ENCODE measurements at places on chromosomes 2 and 18. TPM values are rescaled to one million over a fixed set of nuclear protein-coding genes. Genes with fewer than 3 reads are reported as not detected.

DNA sequence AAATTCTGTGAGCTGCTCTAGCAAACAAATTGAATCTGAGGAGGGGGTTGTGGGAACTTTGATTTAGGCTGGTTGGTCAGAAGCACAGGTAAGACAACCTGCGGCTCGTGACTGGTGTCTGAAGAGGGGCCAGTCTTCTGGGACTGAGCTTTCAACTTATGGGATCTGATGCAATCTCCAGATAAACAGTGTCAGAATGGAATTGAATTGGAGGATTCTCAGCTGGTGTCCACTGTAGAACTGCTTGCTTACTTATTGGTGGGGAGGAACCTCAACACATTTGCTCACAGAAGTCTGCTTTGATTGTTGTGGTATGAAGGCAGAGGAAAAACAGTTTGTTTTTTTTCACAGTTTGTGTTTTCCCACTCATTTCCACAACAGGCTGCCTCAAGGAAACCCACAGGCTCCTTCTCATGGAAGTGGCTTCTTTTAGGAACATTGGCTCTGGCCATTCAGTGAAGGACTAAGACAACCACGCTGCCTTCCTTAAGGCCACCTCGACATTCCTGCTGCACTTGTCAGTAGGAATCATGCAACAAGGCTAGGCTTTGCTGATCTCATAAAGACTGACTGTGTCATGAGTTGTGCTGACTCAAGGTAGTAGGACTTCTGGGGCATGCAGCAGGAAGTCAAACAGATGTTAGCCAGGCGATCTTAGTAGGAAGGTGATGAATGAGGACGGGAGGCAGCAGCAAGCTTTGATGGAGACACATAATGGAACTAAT, 104.7 kb downstream of the TSN start:
- DNase-seq: no peak

BCL11A gene
- 5.0 TPM for total RNA-seq

DSG1 gene
- total RNA-seq: not detected

POTEJ gene
- total RNA-seq: not detected

CCDC74A gene
- 2.4 TPM for total RNA-seq

GRCh38 chr2:68968221-68968620, 6.2 kb upstream of the GKN1 start:
- DNase-seq: no peak

DNA sequence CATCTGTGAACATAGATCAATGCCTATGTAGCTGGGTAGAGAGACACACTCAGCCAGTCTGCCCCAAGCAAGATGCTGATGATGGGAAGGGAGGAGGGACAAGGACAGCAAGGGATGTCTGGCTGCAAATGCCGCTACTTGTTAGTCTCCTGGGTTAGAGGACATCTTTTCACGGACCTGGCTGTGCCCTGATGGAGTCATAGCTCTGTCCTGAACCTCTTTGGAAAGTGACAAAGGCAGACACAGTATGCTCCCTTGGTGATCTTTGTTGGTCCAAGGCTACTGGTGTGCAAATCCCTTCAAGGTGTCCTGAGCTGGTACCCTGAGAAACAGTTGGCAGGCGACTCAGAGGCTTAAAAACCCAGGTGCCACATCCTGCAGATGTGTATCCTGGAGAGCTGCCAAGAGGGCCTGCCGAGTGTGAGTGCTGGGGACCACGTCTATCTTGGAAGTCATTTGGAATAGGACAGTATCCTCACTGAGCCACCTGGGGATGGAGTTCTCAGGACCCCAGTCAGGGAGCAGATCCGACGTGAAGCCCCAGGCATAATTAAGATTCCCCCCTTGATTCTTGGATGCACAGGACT, 10.8 kb downstream of the FOSL2 start:
- DNase-seq: no peak

DNA sequence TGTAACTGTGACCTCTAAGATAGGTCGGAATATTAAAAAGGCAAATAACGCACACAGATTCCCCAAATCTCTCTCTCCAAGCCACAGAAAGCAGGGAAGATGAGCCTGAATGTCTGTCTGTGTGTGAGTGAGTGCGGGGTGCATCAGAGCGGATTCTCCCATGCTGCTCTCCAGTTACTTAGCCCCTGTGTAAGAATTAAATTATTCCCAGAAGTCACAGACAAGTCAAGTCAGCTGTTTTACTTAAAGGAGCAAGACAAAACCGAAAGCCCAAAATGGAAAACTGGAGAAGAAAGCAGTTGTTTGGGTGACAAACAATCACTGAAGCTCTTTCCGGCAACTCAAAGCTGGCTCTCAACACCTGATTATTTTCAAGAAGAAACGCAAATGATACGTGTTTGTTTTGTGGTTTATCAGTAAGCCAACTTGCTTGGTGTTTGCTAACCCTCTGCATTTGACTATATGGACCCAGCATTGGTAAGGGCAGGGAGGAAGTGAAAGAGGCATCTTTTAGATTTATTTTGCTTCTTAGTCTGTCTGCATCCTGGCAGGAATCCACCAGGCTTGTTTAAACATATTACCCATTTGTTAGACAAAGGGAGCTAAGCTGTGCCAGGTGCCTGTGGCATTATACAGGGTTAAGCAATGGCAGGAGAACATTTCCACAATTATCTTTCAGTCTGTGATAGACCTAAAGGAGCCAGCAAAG, 121.5 kb upstream of the CREB1 start:
- DNase-seq: no peak

GRCh38 chr2:105090091-105090490, 52.2 kb downstream of the MRPS9 start:
- no peak for DNase-seq

DNA sequence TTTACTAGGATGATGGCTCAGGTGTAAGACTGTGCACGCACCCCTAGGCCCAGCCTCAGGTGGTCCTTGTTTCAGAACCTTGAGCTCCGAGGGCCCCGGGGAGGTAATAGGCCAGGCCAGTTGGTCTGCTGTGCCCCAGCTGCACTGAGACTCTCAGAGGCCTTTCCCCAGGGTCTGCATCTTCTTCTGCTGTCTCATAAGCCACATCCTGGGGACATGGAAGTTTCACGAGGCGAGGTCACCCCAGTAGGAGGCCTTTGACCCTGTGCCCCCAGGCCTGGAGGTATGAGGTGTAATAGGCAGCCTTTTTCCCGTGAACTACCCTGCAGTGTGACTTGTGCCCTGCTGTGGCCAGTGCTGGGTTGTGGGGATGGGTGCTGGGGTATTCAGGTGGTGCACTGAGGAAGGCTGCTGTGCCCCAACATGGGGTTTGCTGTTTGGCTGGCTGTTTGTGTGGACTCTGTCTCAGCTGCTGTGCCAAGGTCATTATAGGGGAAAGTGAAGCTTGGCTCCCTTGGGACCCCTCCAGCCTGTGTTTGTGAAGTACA, 6.9 kb downstream of the OXER1 start:
- no peak for DNase-seq

DNA sequence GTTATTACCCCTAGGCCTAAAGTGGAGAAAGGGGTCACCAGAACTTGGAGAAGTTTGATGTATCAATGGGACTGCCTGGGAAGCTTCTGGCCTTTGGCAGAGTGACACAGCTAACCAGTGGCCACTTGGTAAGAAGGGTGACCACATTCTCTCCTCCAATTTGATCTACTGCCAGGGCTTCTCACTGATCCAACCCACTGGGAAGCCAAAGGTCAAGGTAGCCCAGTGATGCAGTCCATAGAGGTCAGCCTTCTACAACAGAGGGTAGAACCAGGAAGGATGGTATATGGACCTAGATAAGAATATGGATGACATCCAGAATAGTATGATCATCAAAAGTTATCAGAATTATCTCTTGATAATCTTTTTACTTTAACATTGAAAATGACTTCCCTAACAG, 493.6 kb downstream of the NYAP2 start:
- no peak for DNase-seq

DSG3 gene
- not detected for total RNA-seq

- DNase-seq: no peak
Observed at GRCh38 chr2:96391153-96391827, 55.7 kb downstream of the NCAPH start.

DNA sequence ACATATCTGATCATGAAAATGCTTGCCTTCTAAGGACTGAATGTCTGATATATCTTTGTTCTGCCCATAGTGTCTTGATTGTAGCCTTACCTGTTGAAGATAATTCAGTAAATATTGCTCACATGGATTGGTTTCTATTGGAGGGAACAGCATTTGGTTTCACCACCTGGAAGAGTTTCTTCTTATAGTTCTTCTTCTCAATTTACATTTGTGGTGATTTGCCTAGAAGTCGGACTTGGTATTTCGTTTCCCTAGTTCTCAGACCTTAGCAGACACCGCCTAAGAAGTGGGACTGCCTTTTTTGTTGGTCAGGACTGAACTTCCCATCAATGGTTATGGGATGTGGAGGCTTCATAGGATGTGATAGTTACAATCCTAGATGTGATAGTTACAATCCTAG, 20.2 kb downstream of the MGAT5 start:
- no peak for DNase-seq

TUBB8B gene
- not detected for total RNA-seq

- DNase-seq: no peak
Observed at GRCh38 chr2:73070643-73071359, 711 bp downstream of the SFXN5 start.

DNA sequence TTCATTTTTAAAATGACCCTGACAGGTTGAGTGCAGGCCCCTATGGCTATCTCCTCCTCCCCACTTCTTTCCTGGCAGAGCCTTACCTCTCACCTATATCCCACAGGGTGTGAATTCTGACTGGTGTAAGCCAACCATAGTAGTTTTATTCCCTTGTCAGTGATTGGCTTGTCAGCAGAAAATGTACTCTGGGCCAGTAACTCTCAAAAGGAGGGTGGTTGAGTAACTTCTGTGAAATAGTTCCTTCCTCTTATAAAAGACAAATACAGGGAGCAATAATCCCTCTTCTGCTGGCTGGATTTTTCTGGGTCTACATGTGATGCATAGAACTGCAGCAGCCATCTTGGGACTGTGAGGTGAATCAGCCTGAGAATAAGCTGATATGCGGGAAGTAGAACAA, 83.4 kb downstream of the RAPH1 start:
- no peak for DNase-seq

GRCh38 chr2:211351987-211352386, 795.6 kb downstream of the CPS1 start:
- no peak for DNase-seq

ALK gene
- total RNA-seq: 0.44 TPM

DNA sequence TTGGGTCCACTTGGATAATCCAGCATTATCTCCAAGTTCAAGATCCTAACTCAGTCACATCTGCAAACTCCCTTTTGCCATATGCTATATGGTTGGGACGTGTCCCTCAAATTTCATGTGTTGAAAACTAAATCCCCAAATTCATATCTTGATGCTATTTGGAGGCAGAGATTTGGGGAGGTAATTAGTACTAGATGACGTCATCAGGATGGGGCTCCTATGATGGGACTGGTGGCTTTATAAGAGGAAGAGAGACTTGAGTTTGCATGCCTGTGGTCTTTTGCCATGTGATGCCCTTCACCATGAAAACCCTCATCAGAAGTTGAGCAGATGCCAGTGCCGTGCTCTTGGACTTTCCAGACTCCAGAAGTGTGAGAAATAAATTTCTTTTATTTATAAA, 16.8 kb upstream of the SMAD4 start:
- no peak for DNase-seq

SH2D6 gene
- not detected for total RNA-seq

GRCh38 chr2:199581935-199582360, 124.2 kb upstream of the SATB2 start:
- no peak for DNase-seq

DUSP28 gene
- total RNA-seq: 5.5 TPM

CNRIP1 gene
- 47.3 TPM for total RNA-seq

GRCh38 chr18:69250305-69251151, 150.2 kb upstream of the DOK6 start:
- no peak for DNase-seq

DNA sequence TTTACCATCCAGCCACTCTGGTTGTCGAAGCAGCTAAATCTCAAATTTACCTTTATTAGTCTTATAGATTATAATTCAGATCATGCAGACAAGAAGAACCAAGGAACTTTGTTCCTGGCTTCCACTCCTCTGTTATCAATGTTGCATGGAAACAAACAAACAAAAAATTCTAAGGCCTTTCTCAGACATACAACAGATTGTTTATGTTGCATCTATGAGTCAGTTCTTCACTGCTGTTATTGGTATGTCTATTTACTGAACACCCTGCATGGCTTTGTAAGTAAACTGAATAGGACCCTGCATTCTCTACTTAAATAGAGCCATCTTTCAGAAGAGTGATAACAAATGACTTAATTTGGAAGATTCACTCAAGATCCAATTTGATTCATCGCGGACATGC, 1.6 kb upstream of the ANKRD44 start:
- no peak for DNase-seq

CYS1 gene
- 0.63 TPM for total RNA-seq

- no peak for DNase-seq
Observed at GRCh38 chr2:44310287-44310686, 35.0 kb downstream of the SLC3A1 start.

- no peak for DNase-seq
Observed at GRCh38 chr2:166381-166780, 97.5 kb downstream of the SH3YL1 start.

DNA sequence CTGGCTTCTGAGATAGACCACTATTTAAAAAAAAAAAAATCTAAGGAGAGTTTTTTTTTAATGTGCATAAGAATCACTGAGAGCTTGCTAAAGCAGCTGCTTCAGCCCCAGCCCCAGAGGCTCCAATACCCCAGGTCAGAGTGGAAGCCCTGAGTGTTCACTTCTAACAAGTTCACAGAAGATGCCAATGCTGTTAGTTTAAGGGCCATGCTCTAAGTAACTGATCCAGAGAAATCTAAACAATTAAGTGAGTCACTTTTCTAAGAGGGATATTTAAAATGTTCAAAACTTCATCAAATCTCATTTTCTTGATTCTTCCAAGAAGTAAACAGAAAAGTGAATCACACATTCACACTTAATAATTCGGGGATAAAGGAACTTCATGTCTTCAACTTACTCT, 126.4 kb upstream of the CD226 start:
- no peak for DNase-seq

DES gene
- total RNA-seq: 180 TPM

- no peak for DNase-seq
Observed at GRCh38 chr18:36265015-36265414, 32.5 kb upstream of the FHOD3 start.

SPATA3 gene
- total RNA-seq: not detected

KCNG2 gene
- not detected for total RNA-seq

DNA sequence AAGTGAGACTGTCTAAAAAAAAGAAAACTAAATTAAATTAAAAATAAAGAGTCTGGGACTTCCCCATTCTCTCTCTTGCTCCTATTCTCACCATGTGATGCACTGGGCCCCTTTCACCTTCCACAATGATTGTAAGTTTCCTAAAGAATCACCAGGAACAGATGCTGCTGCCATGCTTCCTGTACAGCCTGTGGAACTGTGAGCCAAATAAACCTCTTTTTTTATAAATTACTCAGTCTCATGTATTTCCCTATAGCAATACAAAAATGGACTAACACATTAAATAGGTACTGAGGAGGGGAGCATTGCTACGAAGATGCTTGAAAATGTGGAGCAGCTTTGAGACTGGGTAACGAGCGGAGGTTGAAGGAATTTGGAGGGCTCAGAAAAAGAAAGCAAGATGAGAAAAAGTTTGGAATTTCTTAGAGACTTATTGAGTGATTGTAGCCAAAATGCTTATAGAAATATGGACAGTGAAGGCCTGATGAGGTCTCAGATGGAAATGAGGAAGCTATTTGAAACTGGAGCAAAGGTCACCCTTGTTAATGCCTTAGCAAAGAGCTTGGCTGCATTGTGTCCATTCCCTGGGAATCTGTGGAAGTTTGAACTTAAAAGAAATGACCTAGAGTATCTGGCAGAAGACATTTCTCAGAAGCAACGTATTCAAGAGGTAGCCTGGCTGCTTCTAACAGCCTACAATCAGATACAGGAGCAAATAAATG, 128.7 kb downstream of the EIPR1 start:
- no peak for DNase-seq

RND3 gene
- 41.3 TPM for total RNA-seq

EGR4 gene
- not detected for total RNA-seq

TMEM163 gene
- total RNA-seq: 6.4 TPM

SERPINB3 gene
- total RNA-seq: not detected

All from omental fat pad (tissue), 4 donors.